ENCODE measurements at places on chromosomes 1 and 21. TPM values are rescaled to one million over a fixed set of nuclear protein-coding genes. Genes with fewer than 3 reads are reported as not detected.

- no peaks in the 10 kb centered on the region for H3K27me3 ChIP-seq
- no peaks in the 10 kb centered on the region for H3K4me1 ChIP-seq
- no peak for DNase-seq
These were observed 65.9 kb downstream of the LPGAT1 start for GRCh38 chr1:211764701-211765100.

GRCh38 chr21:43315244-43316137 is 111.4 kb downstream of the SIK1 start:
- peaks cover 10% of the 10 kb centered on the region for H3K4me1 ChIP-seq
- no peaks in the 10 kb centered on the region for H3K36me3 ChIP-seq
- no peak overlapping the region for H3K4me3 ChIP-seq
- H3K27me3 ChIP-seq, result no peaks in the 10 kb centered on the region
- no peak for DNase-seq

GRCh38 chr1:1906185-1907097 is 8.6 kb upstream of the CALML6 start:
- H3K27ac ChIP-seq, result no peak overlapping the region
- peaks cover 16% of the 10 kb centered on the region for H3K4me1 ChIP-seq
- H3K36me3 ChIP-seq, result no peaks in the 10 kb centered on the region
- H3K27me3 ChIP-seq, result no peaks in the 10 kb centered on the region

- no peak for DNase-seq
- no peaks in the 10 kb centered on the region for H3K27me3 ChIP-seq
- no peak overlapping the region for H3K27ac ChIP-seq
- no peaks in the 10 kb centered on the region for H3K4me1 ChIP-seq
These were observed 58.6 kb downstream of the ADARB1 start for GRCh38 chr21:45132841-45133573.

- H3K4me1 ChIP-seq, result no peaks in the 10 kb centered on the region
- DNase-seq, result no peak
- no peaks in the 10 kb centered on the region for H3K27me3 ChIP-seq
These were observed 133.3 kb downstream of the XPR1 start for GRCh38 chr1:180765151-180765550.

GRCh38 chr1:177858332-177858821 is 111.5 kb downstream of the SEC16B start:
- no peak overlapping the region for H3K27ac ChIP-seq
- H3K36me3 ChIP-seq, result no peaks in the 10 kb centered on the region
- H3K4me1 ChIP-seq, result no peaks in the 10 kb centered on the region
- no peaks in the 10 kb centered on the region for H3K27me3 ChIP-seq
- H3K4me3 ChIP-seq, result no peak overlapping the region
- DNase-seq, result no peak

DNA sequence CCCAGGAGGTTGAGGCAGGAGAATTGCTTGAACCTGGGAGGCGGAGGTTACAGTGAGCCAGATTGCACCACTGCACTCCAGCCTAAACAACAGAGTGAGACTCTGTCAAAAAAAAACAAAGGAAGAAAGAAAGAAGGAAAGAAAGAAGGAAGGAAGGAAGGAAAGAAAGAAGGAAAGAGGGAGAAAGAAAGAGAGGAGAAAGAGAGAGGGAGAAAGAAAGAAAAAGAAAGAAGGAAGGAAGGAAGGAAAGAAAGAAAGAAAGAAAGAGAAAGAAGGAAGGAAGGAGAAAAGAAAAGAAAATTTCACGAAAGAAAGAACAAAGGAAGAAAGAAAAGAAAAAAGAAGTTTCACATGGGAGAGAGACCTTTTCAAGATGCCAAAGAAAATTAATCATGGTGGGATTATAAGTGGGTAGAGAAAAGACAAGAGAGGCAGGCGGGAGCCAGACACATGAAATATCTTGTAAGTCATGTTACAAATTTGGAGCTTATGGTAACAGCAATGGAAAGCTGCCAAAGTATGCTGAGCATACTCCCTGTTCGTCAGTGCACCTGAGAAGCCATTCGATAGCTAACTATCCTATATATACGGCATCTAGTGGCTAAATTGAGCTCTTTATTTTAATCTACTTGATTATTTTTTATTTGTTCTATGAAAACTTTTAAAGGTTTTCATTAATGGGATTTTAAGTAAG is 41.3 kb upstream of the TNFSF4 start:
- no peak overlapping the region for H3K4me3 ChIP-seq
- H3K4me1 ChIP-seq, result no peaks in the 10 kb centered on the region
- no peaks in the 10 kb centered on the region for H3K27me3 ChIP-seq
- DNase-seq, result no peak
- H3K27ac ChIP-seq, result no peak overlapping the region
- no peaks in the 10 kb centered on the region for H3K36me3 ChIP-seq

GRCh38 chr1:41918450-41919043 is at the start of gene HIVEP3:
TSS of gene HIVEP3 (minus strand) at chr1:41918922.
- DNase-seq, result no peak
- H3K4me1 ChIP-seq, result peaks cover 5% of the 10 kb centered on the region
- H3K36me3 ChIP-seq, result no peaks in the 10 kb centered on the region
- H3K4me3 ChIP-seq, result peak within 1 kb of the TSS; percentile 83

The DRAXIN gene
- not detected for polyA plus RNA-seq

The MROH9 gene
- not detected for polyA plus RNA-seq

The IVL gene
- not detected for polyA plus RNA-seq

The USH2A gene
- 0.14 TPM for polyA plus RNA-seq
